ENCODE measurements at places on chromosomes 3 and 15. TPM values are rescaled to one million over a fixed set of nuclear protein-coding genes. Genes with fewer than 3 reads are reported as not detected.

The ABI3BP gene
- 1.5 TPM for total RNA-seq

DNA sequence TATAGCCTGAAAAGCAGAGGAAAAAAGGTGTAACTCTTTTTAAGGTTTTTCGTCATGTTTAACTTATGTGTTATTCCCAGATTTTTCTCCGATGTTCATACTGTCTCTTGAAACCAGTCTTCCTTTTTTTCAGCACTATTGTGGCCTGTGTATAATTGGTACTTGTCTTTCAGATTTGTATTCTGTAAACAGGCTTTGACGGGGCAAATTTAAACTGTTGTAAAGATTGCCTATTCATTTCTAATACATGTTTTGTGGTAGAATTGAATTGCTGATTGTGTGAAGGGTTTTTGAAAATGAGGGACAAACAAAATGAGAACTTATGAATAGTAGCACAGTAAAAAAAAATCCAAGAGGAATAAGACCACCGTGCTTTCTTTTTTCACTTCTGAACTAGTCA is 33.6 kb downstream of the AKAP13 start:
- H3K27ac ChIP-seq: peak overlapping the region; percentile 7
- no peak for DNase-seq
- peaks cover 8% of the 10 kb centered on the region for H3K4me1 ChIP-seq
- H3K4me3 ChIP-seq: no peak overlapping the region
- H3K36me3 ChIP-seq: no peaks in the 10 kb centered on the region
- H3K27me3 ChIP-seq: no peaks in the 10 kb centered on the region

- no peaks in the 10 kb centered on the region for H3K4me1 ChIP-seq
- no peak for DNase-seq
- H3K27me3 ChIP-seq: no peaks in the 10 kb centered on the region
- no peak overlapping the region for H3K4me3 ChIP-seq
- no peak overlapping the region for H3K27ac ChIP-seq
Observed at GRCh38 chr15:49247556-49248110, 77.6 kb downstream of the GALK2 start.

- no peaks in the 10 kb centered on the region for H3K4me1 ChIP-seq
- no peak overlapping the region for H3K27ac ChIP-seq
- H3K36me3 ChIP-seq: no peaks in the 10 kb centered on the region
- no peaks in the 10 kb centered on the region for H3K27me3 ChIP-seq
Observed at GRCh38 chr3:116643001-116643400, 66.6 kb upstream of the TUSC7 start.

GRCh38 chr3:63048367-63049326 is 173.4 kb upstream of the CADPS start:
- H3K27me3 ChIP-seq: no peaks in the 10 kb centered on the region
- no peak for DNase-seq
- no peak overlapping the region for H3K4me3 ChIP-seq
- no peaks in the 10 kb centered on the region for H3K36me3 ChIP-seq
- H3K4me1 ChIP-seq: no peaks in the 10 kb centered on the region
- H3K27ac ChIP-seq: no peak overlapping the region

The DBR1 gene
- total RNA-seq: 6.1 TPM

DNA sequence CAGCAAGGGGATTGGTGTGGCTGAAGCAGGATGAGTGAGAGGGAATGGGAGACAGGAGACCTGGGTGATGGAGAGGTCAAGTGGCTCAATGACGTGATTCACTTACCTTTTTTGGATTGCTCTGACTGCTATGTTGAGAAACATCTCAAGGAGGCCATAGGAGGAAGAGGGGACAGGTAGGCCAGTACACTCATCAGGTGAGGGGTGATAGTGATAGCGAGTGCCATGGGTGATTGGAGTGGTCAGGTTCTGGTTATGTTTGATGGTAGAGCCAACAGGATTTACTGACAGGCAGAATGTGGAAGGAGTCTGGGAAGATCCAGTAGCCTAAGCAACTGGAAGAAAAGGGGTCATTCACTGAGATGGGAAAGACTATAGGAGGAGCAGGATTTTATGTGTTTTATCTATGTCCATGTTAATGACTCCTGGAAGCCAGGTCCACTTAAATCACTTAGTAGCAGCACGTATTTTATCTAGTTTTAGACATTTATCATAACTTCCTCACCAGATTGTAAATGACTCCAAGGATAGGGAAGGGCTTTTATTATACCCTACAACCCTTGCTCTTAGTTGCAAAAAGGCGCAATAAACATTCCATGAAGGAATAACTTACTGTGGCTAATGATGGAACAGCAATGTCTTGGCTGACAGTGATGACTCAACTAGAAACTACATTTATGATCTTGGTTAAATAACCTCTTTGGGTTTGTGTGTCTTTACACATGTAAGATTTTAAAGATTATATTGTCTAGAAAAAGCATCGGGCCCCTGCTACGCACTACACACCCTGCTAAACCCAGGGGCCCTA is 119.8 kb upstream of the RNF7 start:
- H3K27ac ChIP-seq: no peak overlapping the region
- no peak overlapping the region for H3K4me3 ChIP-seq
- H3K27me3 ChIP-seq: no peaks in the 10 kb centered on the region
- no peaks in the 10 kb centered on the region for H3K4me1 ChIP-seq
- DNase-seq: no peak

The CTXN2 gene
- total RNA-seq: not detected

The TMEM158 gene
- 0.54 TPM for total RNA-seq

DNA sequence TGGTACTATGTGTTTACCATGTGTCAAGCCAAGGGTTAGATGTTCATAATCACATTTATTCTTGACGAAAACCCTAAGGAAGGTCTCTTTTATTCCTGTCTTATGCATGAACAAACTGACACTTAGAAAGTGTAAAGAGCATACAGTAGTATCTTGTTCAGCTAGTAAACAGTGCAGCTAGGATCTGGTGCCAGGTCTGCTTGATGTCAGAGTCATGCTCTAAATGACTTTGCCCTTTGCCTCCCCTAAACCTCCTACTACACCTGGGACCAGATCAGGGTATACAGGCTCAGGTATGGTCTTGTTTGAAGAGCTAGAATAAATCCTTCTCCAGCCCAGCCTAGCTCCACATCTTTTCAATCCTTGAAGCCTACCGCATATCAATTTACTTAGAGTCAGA is 232.4 kb downstream of the ADAMTSL3 start:
- H3K4me1 ChIP-seq: no peaks in the 10 kb centered on the region
- no peaks in the 10 kb centered on the region for H3K27me3 ChIP-seq
- DNase-seq: no peak
- no peak overlapping the region for H3K4me3 ChIP-seq
- no peaks in the 10 kb centered on the region for H3K36me3 ChIP-seq
- H3K27ac ChIP-seq: no peak overlapping the region

GRCh38 chr3:177124882-177125281 is 72.4 kb downstream of the TBL1XR1 start:
- no peak for DNase-seq
- H3K27me3 ChIP-seq: no peaks in the 10 kb centered on the region
- no peaks in the 10 kb centered on the region for H3K4me1 ChIP-seq
- no peak overlapping the region for H3K4me3 ChIP-seq
- no peaks in the 10 kb centered on the region for H3K36me3 ChIP-seq

GRCh38 chr15:95448531-95449229 is 881.8 kb upstream of the NR2F2 start:
- no peak overlapping the region for H3K27ac ChIP-seq
- H3K4me3 ChIP-seq: no peak overlapping the region
- no peaks in the 10 kb centered on the region for H3K36me3 ChIP-seq
- no peaks in the 10 kb centered on the region for H3K4me1 ChIP-seq

The SPSB4 gene
- total RNA-seq: 1.0 TPM

DNA sequence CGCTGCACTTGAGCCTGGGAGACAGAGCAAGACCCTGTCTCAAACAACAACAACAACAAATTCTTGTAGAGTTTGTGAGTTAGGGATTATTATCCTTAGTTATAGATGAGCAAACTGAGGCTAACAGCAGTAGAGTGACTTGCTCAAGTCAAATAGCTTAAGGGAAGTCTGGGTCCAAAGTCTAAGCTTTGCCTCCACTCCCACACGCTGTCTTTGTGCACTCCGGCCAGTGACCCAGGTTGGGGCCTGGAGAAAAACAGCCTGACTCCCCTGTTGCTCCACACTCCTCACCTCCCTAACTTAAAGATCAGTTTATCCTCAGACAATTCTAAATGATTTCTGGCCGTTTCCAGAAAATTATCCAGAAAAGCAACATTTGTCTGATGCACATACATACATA is 9.2 kb upstream of the SIN3A start:
- peak; percentile 26 for DNase-seq
- no peak overlapping the region for H3K27ac ChIP-seq
- H3K36me3 ChIP-seq: no peaks in the 10 kb centered on the region
- H3K4me1 ChIP-seq: peaks cover 20% of the 10 kb centered on the region
- no peak overlapping the region for H3K4me3 ChIP-seq

DNA sequence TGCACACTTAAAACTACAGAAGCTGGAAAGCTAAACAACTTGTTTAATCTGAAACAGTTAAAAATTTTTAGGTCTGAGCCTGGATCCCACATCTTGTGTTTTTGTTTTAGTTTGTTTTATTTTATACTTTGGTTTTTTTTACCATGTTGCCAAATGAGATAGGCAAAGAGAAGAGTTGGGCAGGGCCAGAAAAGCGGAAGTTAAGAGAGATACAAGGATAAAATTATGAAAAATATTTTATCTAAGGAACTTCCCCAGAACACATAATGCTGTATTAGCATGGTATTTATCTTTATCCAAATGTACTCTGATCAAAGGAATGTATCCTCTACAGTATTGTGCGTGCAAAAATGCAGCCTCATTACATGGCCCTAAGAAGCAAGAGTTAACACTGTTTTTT is 50.7 kb downstream of the PROS1 start:
- H3K4me3 ChIP-seq: no peak overlapping the region
- H3K27ac ChIP-seq: no peak overlapping the region
- DNase-seq: no peak
- H3K27me3 ChIP-seq: no peaks in the 10 kb centered on the region
- no peaks in the 10 kb centered on the region for H3K4me1 ChIP-seq

DNA sequence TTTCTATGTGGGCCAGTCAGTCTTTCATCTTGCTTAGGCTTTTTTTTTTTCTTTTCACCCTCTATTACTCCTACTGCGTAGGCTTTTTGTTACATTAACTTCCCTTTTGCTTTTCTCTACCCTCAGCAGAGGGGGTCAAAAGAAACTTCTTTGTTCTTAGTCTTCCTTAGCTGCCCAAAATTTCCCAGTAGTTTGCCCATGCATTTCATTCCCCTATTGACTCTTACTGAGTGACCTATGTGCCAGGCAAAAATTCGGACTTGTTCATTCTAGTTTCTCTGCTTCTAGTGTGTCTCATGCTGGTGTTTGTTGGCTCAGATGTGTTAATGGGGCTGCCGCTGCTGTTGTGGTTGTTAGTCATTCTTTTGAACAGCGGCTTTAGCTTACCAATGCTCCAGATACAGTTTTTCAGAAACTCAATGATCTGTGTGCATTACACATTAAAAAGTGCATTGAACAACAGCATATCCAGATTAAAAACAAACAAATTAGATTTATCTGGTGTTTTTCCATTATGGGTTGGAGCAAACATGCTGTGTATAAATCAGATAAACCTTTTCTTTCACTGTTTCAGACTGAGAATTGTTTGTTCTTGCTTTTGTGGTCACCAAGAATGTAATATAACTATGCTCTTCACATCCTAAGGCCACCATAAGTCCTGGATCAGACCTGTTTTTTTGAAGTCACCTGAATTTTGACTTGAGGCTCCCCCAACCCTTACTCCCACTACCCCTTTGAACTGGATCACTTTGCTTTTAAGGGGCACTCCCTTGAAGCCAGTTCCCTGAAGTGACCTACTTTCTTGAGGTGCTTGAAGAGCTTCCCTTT is 43.1 kb downstream of the PDE8A start:
- H3K4me3 ChIP-seq: no peak overlapping the region
- no peak for DNase-seq
- no peaks in the 10 kb centered on the region for H3K27me3 ChIP-seq
- H3K36me3 ChIP-seq: no peaks in the 10 kb centered on the region

- no peaks in the 10 kb centered on the region for H3K27me3 ChIP-seq
- no peak overlapping the region for H3K4me3 ChIP-seq
- peaks cover 5% of the 10 kb centered on the region for H3K4me1 ChIP-seq
- H3K27ac ChIP-seq: no peak overlapping the region
- no peaks in the 10 kb centered on the region for H3K36me3 ChIP-seq
- DNase-seq: no peak
Observed at GRCh38 chr3:72976281-72976741, 20.3 kb upstream of the PPP4R2 start.

DNA sequence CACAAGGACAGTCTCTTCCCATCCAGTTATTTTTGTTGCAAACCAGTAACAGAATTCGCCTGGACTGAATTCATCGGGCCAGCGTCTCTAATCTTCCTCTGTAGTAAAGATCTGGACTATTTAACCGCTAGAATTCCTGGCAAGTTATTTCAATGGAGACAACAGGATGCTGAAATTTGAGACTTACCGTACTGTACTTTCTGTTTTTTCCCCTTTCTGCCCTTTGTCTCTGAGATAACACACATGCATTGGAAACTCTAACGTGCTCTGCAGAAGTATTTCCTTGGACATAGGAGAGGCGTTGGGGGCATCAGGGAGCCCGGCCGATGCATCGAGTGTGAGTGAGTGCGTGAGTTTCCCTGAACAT is 61.5 kb downstream of the ASB7 start:
- no peak overlapping the region for H3K27ac ChIP-seq

The AGBL1 gene
- not detected for total RNA-seq

The QTRT2 gene
- total RNA-seq: 9.1 TPM

DNA sequence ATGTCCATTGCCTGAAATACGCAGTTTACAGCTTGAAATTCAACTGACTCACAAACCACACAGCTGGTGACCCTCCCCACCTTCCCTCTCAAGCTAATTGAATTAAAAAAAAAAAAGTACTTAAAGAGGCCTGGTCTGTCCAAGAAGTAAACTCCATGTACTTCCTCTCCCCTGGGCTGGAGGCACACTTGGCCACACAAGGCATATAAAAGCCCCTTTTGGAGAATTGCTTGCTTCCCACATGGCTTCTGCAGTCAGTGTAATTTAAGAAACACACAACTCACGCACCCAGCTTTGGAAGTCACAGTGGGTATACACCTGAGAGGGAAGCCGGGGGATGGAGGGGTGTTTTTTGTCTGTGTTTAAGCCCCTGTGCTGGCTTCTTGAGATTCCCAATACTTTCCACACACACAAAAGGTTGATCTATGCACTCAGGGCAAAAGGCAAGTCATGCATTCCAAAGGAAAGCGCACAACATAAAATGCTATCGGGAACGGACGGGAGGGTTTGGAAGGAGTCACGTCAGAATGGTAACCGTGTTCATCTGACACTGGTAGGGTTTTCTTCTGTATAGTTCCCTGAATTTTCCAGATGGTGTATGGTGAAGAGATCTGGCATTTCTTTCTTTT is 106.6 kb upstream of the ALDH1A3 start:
- no peak for DNase-seq
- no peak overlapping the region for H3K27ac ChIP-seq
- H3K36me3 ChIP-seq: no peaks in the 10 kb centered on the region
- no peaks in the 10 kb centered on the region for H3K27me3 ChIP-seq

The CPNE4 gene
- not detected for total RNA-seq

DNA sequence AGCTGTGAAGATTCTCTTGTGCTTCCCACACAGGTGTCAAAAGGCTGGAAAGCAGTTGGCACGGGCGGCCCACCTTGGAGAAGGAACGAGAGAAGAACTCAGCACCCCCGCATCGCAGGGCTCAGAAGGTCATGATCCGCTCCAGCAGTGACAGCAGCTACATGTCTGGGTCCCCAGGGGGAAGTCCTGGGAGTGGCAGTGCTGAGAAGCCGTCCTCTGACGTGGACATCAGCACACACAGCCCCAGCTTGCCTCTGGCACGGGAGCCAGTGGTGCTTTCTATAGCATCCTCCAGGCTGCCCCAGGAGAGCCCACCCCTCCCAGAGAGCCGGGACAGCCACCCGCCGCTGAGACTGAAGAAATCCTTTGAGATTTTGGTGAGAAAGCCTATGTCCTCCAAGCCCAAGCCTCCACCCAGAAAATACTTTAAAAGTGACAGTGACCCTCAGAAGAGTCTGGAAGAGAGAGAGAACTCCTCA is 31.4 kb downstream of the STARD5 start:
- H3K27ac ChIP-seq: no peak overlapping the region
- H3K36me3 ChIP-seq: no peaks in the 10 kb centered on the region
- no peak for DNase-seq
- H3K4me3 ChIP-seq: no peak overlapping the region
- no peaks in the 10 kb centered on the region for H3K27me3 ChIP-seq
- H3K4me1 ChIP-seq: no peaks in the 10 kb centered on the region
